Pons (tissue), 1 donor: ENCODE measurements at places on chromosomes 5 and 9.

GRCh38 chr5:34686762-34687268 lies 30.7 kb downstream of the RAI14 start:
- no peak for DNase-seq

- no peak for DNase-seq
Observed at GRCh38 chr5:34585601-34586104, 70.5 kb upstream of the RAI14 start.

DNA sequence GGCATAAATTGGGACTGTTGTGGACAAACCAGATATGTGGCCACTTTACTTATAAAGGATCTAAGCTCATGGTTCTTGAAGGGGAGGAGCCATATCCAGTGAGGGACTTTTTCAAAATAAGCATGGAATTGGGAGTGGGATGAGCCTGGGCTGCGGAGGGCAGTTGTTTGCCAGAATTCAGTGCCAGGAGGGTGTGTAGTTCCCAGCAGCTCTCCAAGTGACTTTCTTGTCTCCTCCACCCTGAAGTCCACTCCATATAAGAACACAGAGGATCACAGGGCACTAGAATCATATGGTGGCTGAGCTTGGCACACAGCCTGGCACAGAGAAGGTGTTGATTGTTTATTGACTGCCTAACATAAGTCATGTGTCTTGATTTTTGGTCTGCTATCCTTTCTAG lies 121.1 kb downstream of the CAVIN4 start:
- no peak for DNase-seq

- DNase-seq: no peak
Observed at GRCh38 chr9:124394596-124394995, 20.6 kb downstream of the PSMB7 start.

- no peak for DNase-seq
Observed at GRCh38 chr9:133762488-133763271, 24.5 kb upstream of the SARDH start.

DNA sequence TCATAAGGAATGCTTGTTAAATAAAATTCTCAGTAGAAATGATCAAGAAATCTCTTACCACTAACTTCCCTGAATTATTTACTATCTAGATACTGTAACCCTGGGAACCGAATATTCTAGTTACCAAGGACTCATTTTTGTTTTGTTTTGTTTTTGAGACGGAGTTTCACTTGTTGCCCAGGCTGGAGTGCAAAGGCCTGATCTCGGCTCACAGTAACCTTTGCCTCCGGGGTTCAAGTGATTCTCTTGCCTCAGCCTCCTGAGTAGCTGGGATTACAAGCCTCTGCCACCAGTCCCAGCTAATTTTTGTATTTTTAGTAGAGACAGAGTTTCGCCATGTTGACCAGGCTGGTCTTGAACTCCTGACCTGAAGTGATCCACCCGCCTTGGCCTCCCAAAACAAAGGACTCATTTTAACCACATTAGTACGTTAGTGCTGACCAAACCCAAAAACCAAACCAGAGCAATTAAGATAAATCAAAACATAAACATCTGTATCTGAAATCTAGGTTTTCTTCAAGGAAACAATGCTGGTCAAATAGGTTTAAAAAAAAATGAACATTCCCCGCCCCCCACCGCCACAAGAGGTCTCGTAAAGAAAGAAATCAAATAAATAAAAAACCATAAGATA lies 3.7 kb downstream of the TXN start:
- DNase-seq: no peak

- DNase-seq: no peak
Observed at GRCh38 chr5:82772281-82772680, 304.9 kb downstream of the TMEM167A start.

DNA sequence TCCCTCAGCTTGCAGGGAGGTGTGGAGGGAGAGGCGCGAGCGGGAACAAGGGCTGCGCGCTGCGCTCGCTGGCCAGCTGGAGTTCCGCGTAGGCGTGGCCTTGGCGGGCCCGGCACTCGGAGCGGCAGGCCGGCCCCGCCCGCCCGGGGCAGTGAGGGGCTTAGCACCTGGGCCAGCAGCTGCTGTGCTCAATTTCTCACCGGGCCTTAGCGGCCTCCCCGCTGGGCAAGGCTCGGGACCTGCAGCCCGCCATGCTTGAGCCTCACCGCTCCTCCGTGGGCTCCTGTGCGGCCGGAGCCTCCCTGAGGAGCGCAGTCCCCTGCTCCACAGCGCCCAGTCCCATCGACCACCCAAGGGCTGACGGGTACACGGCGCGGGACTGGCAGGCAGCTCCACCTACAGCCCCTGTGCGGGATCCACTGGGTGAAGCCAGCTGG lies 1516.4 kb downstream of the EFNA5 start:
- no peak for DNase-seq

DNA sequence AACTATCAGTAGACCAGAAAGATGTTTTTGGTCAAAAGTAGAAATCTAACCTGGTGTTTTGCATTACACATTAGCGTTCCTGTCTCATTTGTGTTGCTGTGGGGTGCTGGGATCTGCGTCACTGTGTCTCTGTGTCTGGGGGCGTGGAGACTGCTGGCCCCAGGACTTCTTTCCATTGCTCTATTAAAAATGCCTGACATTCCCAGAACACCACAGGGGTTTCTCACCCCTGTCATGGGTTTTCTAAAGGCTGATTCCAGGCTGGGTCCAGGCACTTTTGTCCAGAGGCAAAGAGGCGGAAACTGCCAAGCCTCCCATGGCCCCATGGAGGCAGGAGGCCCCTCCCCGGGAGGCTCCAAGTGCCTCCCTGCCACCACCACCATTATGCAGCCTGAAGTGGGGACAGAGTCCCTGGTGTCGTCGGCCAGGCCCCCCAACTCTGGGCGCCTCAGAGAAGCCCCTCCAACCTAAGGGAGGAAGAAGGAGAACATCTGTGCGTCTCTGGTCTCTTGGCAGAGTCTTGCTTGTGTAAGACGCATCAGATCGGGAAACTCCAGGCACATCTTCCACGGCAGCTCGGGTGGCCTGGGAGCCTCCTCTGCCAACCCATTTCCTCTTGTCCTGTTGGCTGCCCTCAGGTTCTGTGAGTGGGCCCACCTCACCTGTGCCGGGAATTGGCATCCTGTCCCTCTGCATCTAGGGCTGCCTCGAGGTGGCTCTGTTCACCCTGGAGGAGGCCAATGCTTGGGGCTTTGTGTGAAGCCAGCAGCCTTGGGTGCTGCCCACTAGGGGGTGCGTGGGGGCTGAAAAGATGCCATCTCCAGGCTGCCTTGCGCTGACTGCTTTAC lies 13.8 kb upstream of the PLEKHG4B start:
- DNase-seq: no peak

DNA sequence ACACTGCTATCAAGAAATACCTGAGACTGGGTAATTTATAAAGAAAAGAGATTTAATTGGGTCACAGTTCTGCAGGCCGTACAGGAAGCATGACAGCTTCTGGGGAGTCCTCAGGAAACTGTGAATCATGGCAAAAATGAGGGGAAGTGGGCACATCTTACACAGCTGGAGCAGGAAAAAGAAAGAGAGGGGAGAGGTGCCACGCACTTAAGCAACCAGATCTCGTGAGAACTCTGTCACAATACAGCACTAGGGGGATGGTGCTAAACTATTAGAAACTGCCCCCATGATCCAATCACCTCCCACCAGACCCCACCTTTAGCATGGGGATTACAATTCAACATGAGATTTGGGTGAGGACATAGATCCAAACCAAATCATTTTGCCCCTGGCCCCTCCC lies 105.5 kb upstream of the CPLX2 start:
- no peak for DNase-seq
